KG1 (cell line): ENCODE measurements at places on chromosomes 13 and 19.

DNA sequence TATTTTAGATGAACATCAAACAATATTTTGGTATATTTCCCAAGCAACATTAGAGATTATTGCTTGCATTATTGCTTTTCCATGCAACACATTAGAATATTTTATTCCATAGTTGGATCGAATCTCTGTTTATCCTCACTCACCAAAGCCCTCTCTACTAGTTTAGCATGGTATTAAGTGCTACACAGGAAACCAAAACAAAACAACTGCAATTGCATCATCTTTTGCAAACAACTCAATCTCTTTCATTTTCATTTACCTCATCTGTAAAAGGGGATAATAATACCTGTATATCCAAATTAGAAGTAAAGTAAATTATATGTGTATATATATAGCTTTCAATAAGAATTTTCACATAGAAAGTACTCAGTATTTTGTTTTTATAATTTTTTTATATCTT lies 147.8 kb upstream of the PCDH9 start:
- DNase-seq = no peak

DNA sequence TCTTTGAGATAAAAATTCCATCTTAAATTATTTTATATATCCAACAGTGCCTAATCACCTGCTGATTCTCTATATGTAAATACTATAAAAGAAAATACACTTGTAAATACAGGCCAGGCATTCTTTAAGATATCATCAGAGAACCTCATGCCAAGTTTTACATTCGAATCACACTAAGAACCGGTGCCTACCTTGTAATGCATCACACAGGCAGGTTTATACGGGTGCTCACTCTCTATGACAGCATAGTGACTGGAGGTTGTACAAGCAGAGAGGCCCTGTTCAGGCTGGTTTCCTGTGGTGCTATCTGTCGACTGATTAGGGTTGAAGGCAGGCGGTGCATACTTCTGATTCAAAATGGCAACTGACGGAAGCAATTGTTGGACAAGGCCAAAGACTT lies 141.3 kb upstream of the FBXL3 start:
- DNase-seq = no peak

DNA sequence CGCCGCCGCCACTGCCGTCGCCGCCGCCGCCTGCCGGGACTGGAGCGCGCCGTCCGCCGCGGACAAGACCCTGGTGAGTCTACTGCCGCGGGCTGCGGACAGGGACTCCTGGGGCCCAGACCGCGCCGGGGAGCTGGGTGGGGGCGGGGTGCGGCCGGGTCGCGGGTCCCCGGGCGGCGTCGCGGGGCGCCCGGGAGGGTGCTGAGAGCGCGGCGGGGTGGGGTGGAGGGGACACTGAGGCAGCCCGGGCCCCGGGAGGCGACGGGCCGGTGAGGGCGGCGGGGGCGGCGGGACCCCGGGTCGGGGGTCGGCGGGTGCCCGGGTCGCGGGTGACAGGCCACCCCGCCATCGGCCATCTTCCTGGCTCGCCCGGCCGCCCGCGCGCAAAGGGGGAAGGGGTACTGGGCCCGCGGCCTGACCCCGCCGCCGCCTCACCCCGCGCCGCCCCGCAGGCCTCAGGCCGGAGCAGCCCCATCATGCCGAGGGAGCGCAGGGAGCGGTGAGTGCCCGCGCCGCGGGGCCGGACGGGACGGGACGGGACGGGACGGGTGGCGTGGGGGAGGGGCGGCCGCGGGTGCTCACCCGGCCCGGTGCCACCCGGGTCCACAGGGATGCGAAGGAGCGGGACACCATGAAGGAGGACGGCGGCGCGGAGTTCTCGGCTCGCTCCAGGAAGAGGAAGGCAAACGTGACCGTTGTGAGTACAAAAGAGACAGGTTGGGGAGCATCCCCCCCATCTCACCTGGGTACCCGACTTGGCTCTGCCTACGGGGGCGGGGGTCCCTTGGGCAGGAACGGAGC lies 489 bp downstream of the CCNE1 start:
- no peak for DNase-seq

DNA sequence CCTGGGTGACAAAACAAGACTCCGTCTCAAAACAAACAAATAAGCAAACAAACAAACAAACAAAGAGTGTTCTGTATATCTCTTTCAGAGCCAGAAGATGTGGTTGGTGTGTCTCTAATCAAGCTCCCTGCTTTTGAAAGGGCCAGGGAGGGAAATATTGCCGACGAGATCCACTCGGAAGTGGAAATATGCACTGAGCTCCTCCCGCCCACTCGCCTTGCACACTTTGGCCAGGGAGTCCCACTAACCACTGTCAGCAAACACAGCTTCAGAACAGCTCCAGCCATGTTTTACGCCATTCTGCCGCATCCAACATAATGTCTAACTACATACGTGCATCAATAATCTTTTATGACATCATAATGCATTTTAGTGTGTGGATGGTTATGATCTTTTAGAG lies 155.5 kb upstream of the VSTM2B start:
- DNase-seq = no peak

GRCh38 chr19:913080-913748 lies at the start of gene R3HDM4:
Gene R3HDM4 (minus strand): TSS chr19:913219. CDS start chr19:913157, 62 bp downstream.
- DNase-seq = peak; percentile 2

- DNase-seq = peak; percentile 14
Measured at GRCh38 chr13:26872525-26873385, 112.2 kb upstream of the GPR12 start.

GRCh38 chr13:94053986-94054593 lies 425.4 kb downstream of the DCT start:
- DNase-seq = no peak

DNA sequence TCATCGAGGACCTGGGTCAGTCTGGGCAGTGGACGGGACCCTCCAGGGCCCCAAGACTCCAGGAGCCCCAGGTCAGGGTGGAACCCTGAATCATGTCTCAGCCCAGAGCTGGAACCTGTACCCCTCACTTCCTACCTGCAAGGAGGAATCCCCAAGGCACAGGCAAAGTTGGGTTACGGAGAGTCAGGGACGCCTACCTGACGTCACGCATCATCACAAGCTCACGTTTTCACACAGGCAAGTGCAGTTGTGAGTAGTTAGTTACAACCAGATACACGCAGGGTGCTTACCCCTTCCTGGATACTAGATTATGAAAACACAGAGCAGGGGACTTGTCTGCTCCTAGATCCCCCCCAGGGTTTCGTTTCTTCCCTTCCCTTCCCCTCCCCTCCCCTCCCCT lies 1.9 kb downstream of the RETN start:
- no peak for DNase-seq

- no peak for DNase-seq
Measured at GRCh38 chr13:41939398-41939797, 21.5 kb downstream of the VWA8 start.

- DNase-seq = no peak
Measured at GRCh38 chr13:28658539-28658795, 463 bp upstream of the POMP start.

- DNase-seq = no peak
Measured at GRCh38 chr19:38658462-38659306, 11.2 kb downstream of the ACTN4 start.

GRCh38 chr13:34637138-34637537 lies 304.9 kb upstream of the NBEA start:
- DNase-seq = no peak

DNA sequence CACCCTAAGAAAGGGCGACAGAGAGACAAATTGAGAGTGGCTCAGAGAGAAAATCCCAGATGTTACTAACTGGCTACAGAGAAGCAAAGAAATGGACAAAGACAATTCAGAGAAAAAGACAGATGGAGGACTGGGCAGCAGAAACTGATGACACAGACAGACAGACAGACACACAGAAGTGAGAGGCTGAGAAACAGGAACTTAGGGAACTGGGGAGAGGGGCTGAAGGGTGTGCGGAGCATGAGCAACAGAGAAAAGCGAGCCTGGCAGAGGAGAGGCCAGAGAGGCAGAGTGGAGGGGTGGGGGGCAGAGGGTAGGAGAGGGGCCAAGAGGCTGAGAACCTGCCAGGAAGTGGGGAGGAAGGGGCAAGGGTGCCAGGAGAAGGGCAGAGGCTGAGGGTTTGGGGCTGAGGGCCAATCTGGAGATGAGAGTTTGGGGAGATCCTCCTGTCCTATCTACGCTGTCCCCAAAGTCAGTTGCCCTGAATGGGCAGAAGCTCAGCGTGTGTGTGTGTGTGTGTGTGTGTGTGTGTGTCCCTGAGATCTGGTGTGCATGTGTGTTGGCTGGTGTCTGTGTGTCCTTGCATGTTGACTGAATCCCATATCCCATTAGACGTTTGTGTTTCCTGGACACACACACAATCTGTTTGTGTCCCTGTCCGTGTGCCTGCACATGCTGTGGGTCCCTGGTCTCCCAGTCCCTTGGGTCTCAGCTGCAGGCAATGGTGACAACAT lies 5.6 kb upstream of the ERFL start:
- DNase-seq = no peak

DNA sequence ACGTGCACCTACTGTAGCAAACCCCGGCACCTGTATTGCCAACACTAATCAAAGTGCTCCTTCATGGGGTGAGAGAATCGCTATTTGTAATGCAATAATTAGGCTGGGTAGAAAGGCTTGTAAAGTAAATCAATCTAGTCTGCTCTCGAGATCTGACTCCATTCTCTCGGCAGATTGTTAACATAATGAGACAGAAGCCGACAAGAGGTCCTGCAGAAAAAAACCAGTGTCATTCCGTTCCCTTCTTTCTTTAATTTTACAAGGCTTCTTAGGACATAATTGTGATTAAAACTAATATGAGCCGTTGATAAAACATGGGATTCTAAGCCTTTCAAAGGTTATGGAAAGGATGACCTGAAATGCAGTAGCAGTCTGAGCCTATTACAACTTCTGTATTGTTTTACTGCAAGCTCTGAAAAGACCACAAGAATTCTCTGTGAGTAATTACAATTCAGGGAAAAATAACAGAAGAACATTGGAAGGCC lies 530.0 kb downstream of the PCDH9 start:
- DNase-seq = no peak

GRCh38 chr13:84739021-84739420 lies 856.7 kb upstream of the SLITRK1 start:
- no peak for DNase-seq

DNA sequence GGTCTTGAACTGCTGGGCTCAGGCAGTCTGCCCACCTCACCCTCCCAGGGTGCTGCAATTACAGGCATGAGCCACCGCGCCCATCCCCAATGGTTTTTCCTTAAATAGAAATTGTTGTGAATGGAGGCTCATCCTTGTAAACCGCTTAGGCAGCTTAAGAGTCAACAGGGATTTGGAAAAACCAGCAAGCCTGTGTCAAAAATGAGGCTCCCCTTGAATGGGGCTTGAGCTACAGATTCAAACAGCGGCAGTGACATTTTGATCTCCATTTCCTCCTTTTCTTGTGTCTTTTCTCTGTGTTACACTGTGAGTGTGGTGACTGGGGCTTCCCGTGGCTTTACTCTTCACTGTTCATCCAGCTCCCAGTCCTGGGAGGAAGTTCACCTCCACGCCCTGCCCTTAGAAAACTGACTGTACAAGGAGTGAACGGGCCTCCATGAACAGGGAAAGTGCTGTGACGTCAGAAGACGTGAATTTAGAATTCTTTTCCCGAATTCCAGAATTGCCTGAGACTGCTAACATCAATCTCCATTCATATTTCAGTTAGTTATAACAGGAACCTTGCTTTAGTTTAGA lies 15.3 kb upstream of the RAB8A start:
- DNase-seq = no peak

DNA sequence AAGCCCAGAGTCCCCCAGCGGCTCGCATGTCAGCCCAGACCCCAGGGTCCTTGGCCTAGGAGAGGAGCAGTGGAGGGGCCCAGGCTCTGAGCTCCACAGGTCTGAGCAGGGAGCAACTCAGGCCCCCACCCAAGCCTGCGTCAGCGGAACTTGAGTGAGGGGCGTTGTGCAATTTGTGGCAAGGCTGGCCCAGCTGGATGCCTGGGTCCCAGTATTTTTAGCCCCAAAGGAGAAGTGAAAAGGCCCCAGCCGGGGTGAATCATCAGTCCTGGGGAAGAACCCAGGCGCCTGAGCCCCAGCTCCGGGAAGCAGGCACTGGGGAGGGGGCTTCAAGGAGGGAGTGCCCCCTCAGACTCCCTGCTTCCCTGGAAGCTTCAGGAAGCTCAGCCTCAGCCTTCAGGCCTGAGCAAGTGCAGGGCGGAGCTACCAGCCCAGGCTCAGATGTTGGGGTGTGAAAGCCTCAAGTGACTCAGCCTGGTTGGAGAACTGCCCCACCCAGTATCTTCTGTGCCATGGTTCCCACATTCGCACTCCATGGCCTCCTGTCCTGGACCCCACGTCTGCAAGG lies 7.2 kb downstream of the MED29 start:
- DNase-seq = no peak

- DNase-seq = no peak
Measured at GRCh38 chr13:43196086-43196621, 172.8 kb downstream of the DNAJC15 start.

GRCh38 chr19:40630571-40631160 lies 29.5 kb downstream of the LTBP4 start:
- DNase-seq = no peak

GRCh38 chr19:17325133-17325532 lies 9.5 kb downstream of the ANO8 start:
- DNase-seq = no peak

GRCh38 chr13:20782116-20782708 lies 8.5 kb upstream of the EEF1AKMT1 start:
- DNase-seq = no peak

GRCh38 chr19:44803442-44804428 lies 5.2 kb upstream of the BCAM start:
- no peak for DNase-seq

GRCh38 chr19:13978351-13979243 lies 26.3 kb downstream of the DCAF15 start:
- no peak for DNase-seq

GRCh38 chr13:102402290-102402689 lies 442 bp upstream of the FGF14 start:
- DNase-seq = no peak

DNA sequence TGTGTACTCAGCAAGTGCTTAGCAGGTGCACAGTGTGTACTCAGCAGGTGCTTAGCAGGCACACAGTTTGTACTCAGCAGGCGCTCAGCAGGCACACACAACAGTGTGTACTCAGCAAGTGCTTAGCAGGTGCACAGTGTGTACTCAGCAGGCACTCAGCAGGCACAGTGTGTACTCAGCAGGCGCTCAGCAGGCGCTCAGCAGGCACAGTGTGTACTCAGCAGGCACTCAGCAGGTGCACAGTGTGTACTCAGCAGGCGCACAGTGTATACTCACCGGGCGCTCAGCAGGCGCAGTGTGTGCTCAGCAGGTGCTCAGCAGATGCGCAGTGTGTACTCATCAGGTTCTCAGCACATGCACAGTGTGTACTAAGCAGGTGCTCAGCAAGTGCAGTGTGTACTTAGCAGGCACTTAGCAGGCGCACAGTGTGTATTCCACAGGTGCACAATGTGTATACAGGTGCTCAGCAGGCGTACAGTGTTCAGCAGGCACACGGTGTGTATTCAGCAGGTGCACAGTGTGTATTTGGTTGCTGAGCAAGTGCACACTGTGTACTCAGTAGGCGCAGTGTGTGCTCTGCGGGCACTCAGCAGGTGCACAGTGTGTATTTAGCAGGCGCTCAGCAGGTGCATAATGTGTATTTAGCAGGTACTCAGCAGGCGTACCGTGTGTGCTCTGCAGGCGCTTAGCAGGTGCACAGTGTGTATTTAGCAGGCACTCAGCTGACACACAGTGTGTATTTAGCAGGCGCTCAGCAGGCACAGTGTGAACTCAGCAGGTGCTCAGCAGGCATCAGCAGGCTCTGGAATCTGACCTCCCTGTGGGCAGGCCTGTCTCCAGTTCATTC lies 15.1 kb downstream of the CRTC1 start:
- no peak for DNase-seq
